ENCODE measurements at places on chromosomes 12 and 14.

DNA sequence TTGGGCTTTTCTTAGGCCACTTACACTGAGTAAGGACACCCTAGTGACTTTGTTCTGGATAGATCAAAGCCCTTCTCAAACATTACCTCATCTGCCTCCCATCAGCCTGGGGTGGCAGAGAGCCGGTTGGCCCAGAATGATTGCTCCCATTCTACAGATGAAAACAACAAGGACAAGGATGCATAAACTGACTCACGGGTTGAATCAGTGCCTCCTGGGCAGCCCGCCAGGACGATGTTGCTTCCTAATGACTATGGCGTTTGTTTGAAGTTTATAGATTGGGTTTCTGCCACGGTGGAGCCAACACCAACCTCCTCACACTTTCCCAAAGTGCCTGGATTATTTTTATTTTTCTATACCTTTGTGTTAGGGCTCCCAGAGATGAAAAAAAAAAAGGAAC, 3.6 kb upstream of the VRK1 start:
- DNase-seq: no peak

GRCh38 chr14:95193081-95193480, 35.8 kb upstream of the DICER1 start:
- no peak for DNase-seq

DNA sequence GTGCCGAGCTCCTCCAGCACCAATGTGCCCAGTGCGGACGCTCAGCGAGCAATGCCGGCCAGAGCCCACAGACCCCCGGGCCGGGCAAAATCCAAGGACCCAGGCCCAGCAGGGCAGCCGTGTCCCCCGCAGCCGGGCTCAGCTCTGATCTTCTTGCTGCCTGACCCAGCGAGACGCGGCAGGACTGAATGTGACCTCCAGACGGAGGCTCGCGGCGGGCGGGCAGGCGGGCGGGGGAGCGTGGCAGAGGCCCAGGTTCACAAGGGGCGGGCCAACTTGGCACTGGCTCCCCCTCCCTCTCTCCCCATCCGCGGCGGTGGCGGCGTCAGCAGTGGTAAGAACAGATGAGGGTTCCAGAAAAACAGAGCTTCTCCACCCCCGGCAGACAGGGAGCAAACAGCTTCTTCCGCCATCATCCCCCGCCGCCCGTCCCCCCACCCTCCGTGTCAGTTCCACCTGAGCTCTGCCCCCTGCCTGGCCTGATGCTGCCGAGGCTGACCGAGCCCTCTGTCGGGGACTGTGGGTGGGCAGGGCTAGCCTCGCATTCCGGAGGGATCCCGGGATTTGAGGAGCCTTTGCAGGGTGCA, 94.3 kb downstream of the RFLNA start:
- DNase-seq: peak; percentile 45

- no peak for DNase-seq
Measured at GRCh38 chr14:76773188-76773885, 12.1 kb downstream of the VASH1 start.

DNA sequence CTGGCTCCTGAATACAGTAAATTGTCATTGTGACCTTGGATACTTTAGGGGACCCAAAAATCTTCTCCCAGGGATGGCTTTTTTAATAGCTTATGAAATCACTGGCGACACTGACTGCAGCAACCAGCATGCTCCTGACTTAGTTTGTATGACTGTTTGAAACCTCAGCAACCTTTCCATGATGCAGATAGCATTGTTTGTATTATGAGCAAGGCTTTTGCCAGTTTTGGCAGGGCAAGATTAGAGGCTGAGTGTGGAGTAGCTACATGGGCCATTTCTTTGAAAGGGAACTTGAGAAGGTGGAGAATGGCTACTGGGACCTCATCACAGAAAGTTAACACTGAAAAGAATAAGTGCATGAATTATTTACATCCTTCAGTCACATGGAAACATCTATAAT, 50.9 kb downstream of the SLC4A8 start:
- DNase-seq: no peak

DNA sequence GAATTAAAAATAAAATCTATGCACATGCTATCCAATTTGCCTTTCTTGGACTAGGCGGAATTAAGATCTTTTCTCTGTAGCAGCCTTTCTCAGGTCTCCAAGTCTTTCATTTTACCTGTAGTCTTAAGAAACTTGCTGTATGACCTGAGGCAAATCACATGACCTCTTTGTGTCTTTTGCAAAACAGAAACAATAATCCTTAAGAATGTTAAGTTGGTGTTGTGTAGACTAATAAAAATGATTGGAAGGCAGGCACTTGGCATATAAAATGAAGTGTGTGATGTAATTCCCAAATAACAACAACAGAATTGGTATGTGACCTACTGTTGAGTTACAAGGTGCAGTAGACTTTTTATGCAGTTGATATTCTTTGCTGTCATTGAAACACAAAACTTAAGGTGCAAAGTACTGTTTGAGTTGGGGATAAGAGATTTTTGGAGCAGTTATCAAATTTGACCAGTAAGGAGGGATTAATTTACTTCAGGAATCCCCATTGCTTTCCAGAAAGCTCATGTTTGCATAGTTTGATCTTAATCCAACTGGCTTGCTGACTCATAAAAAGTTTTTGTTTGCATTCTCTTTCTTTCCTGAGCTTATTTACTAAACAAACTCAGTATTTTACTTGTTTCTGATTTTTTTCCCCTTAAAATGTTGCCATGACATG, 51.4 kb downstream of the SUSD6 start:
- no peak for DNase-seq

GRCh38 chr14:92633724-92634123, 114.7 kb downstream of the LGMN start:
- no peak for DNase-seq

- peak; percentile 32 for DNase-seq
Measured at GRCh38 chr12:6632026-6632983, 3.5 kb downstream of the LPAR5 start.

- DNase-seq: no peak
Measured at GRCh38 chr12:131930510-131930909, 1.4 kb downstream of the PUS1 start.

- no peak for DNase-seq
Measured at GRCh38 chr12:91989143-91989542, 156.5 kb downstream of the BTG1 start.

GRCh38 chr12:42589465-42590329, at the start of gene PRICKLE1:
PRICKLE1 (minus strand) TSS chr12:42589746; CDS start chr12:42472516, 117,230 bp downstream.
- DNase-seq: no peak

DNA sequence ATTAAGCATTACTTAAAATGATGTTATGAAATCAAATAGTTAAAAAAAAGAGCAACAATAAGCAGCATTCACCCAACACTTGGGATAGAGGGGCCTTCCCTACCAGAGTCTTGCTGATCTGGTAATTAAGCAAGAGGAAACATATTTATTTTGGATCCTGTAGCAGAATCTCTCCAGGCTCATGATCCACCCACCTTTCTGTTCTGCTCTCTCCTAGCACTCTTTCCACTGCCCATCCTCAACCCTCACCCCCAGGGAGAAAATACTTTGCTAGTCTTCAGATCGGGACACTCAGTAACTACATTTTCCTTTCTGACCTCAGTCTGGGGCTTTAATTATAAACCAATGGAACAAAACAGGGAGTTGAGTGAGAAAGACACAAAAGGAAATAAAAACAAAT, 1541.9 kb downstream of the AACS start:
- no peak for DNase-seq

DNA sequence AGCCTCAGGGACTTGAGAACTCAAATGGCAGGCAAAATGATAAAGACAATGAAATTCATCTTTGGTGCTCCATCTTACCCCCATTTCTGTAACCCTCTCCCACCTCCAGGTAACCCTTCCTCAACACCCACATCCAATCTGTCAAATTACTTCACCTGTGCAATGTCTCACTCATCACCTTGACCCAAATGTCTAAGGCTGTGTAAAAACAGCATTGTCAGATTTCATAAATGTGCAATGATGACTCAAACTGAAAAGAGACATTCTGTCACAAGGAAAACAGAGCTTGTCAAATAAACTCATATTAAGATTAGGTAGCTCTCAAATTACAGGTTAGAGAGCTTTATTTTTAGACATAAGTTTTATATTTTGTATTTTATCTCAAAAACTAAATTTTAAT, 19.9 kb upstream of the COCH start:
- no peak for DNase-seq

DNA sequence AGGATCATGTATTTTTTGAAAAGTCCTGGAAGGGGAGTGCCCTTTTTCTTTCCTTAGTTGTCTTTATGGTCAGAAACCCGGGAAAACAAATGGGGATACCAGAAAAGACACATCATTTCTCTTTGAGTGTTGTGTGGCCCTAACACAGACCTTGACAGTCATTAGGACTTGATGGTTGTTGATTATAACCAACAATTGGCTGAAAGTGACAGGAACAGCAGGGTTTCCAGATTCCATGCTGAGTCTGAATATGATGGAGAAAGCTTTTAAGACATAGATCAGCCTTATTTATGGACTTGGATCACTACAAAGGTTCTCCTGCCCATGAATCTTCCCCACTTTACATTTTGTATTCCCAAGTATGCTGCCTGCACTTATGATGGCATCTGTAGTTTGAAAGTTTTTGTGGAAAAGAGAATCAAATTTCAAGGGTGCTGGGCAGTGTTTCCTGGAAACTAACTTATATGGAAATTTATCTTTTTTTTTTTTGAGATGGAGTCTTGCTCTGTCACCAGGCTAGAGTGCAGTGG, 30.4 kb downstream of the POLR3B start:
- DNase-seq: no peak

GRCh38 chr12:18446061-18446644, 184.8 kb downstream of the PIK3C2G start:
- DNase-seq: no peak

GRCh38 chr14:100850841-100851585, 25.1 kb downstream of the MEG3 start:
- DNase-seq: peak; percentile 82

DNA sequence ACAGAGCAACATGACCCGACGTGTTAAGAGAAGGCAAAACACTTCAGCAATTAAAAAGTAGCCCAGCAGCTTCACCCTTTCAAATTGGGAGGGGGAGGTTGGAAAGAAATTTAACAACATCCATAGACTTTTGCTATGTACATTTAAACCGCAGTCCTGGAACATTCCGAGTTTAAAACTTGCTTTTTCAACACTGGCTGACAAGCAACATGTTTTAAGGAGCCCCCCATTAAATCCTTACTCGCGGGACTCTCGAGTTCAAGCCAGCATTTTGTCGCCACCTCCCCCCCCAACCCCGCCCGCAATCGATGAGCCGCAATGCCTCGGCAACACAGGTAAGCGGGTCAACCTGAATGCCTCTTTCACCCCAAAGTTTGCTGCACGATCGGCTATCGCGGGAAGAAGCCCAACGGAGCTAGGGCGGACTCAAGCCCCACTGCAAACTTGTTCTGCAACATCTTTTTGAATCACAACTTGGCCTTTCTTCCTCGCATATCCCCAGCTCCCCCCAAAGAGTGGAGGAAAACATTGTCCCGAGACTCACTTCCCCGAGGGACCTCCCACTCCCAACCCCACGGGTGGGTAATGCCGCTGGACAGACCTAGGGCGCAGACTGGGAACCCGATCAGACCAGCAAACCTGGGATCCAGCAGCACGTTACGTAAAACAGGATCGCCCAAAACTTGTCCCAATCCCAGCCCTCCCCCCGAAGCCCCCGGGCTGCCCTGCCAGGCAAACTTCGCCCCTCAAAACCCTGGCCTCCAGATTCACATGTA, 777 bp downstream of the ZFP36L1 start:
- peak; percentile 28 for DNase-seq

- no peak for DNase-seq
Measured at GRCh38 chr14:84209031-84209430, 1320.9 kb upstream of the FLRT2 start.

GRCh38 chr12:26576266-26576665, 256.7 kb downstream of the ITPR2 start:
- no peak for DNase-seq

DNA sequence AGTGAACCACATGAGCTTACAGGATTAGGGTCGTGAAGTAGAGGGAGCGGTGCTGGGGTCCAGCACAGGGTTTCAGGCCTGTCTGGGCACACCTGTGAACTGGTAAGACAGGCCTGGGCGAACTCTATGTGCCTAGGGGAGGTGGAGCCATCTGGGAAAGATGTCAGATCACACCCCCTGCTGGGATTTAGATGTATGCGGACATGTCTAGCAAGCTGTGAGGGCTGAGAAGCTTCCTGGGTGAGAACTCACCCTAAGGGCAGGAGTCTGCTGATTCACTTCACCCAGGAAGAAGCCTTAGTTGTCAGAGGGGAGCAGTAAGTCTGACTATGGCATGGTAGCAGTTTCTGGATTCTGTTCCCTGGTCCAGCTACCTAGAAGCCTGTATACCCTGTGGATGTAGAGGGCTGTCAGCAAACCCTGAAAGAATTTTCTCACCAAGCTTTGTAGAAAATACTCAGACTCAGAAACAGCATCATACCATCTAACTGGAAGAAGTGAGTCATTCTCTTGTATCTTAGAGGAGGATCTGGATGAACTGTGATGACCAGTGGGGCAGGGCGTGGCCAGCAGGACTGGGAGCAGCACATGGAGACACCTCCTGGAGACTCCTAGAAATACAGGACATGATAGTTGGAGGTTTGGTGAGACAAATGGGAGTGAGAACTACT, 11.2 kb upstream of the PYGL start:
- DNase-seq: no peak

- DNase-seq: peak; percentile 72
Measured at GRCh38 chr14:55271572-55272298, 514 bp downstream of the FBXO34 start.

GRCh38 chr12:109999983-110000505, 814 bp downstream of the ANKRD13A start:
- DNase-seq: no peak

- DNase-seq: no peak
Measured at GRCh38 chr14:99554184-99554583, 49.8 kb downstream of the CCDC85C start.

DNA sequence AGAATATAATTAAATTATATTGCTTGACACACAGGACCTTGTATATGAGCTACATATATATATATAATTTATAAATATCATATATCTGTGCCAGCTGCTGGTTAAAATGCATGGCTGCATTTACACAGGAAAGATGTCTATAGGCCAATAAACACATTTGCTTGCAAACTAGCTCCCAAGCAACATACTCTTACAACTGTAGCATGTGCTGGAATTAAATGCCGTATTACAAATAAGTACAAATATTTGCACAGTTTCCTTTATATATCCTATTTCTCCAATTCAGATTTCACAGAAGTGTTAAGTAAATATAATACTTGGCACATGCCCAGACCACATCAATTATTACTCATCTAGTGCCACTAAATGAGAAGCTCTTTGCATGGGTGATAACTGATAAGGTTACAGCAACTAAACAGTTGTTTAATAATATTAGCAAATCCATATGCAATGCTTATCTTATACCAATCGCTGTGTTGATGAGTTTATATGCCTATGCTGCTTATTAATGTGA, 66.7 kb upstream of the E2F7 start:
- DNase-seq: no peak

DNA sequence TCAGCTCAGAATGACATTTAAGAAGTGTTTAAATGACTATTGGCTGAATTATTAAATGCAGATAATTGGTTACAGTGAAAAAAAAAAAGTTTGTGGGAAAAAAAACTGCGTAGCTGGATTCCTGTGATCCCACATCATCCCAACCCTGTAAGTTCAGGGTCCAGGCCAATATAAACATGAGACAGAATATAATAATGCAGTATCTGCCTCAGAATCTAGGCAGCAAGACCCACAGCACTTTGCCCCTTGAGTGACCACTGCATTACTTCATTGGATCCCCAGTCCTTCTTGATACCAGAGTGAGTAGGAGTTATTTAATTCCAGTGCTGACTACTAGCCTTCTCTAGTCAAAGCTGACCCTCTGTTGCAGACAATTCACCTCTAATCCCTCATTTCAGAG, 272.6 kb downstream of the CCER1 start:
- DNase-seq: no peak

GRCh38 chr14:28761438-28762291, 4.9 kb upstream of the FOXG1 start:
- DNase-seq: no peak

- DNase-seq: no peak
Measured at GRCh38 chr12:64560396-64561301, 49.6 kb upstream of the RASSF3 start.

Data from CD8-positive, alpha-beta memory T cell (primary cell).